ENCODE measurements at places on chromosomes 16 and 17.

- DNase-seq, result no peak
These were observed 179.6 kb downstream of the AIPL1 start for GRCh38 chr17:6255322-6255721.

- DNase-seq, result no peak
These were observed 820 bp downstream of the GRIN2C start for GRCh38 chr17:74858672-74859458.

GRCh38 chr17:826778-827177 is 44.6 kb downstream of the MRM3 start:
- DNase-seq, result no peak

GRCh38 chr17:12229335-12229734 is 208.7 kb downstream of the MAP2K4 start:
- no peak for DNase-seq

DNA sequence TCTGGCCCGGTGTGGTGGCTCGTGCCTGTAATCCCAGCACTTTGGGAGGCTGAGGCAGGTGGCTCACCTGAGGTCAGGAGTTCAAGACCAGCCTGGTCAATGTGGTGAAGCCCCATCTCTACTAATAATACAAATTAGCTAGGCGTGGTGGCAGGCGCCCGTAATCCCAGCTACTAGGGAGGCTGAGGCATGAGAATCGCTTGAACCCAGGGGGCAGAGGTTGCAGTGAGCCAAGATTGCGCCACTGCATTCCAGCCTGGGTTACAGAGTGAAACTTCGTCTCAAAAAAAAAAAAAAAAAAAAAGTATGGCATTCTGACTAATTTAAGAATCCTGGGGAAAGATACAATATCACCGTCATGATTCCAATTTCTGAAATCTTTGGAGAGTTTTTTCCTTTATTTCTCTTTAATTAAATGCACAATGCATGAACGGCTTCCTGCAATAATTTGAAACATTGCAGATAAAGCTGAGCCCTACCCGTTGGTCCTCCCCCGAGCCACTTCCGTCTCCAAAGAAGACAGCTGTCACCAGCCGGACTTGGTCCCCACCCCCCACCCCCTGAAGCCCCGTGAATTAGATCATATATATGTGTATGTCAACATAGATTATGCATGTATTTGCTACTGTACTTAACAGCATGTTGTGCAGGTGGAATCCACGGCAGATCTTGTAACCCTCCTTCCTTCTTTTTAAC is 142.6 kb upstream of the PLCG2 start:
- no peak for DNase-seq

DNA sequence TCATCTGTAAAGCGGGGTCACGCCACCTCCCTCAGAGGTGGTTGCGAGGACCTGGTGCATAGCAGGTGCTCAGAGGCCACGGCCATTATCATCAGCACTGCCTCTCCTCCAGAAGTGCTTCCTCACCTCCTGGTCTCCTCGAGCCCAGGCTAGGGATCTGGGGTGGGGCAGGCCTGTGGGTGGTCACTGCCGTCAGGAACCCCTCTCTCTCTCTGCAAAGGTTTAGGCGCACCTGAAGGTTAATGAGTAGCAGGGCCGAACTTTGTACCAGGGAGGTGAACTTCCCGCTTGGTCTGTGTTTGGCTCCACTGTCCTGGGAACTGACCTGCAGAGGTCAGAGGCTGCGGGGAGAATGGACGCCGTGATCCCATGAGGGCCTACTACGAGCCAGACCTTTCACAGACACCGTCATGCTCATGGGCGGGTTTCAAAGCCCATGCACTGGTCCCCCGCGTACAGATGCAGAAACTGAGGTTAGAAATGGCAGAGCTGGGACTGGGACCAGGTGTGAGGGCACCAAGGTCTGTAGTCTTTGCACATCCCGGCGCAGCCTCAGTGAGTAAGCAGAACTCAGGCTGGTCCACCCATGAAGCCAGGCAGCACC is 13.8 kb downstream of the JUP start:
- no peak for DNase-seq

- DNase-seq, result no peak
These were observed 1860.3 kb downstream of the TP53TG3F start for GRCh38 chr16:35319536-35320192.

Measured in stimulated activated CD4-positive, alpha-beta T cell treated with anti-CD3 and anti-CD28 coated beads, Interleukin-1b, Interleukin-23, amount 100 ng/mL, for 1 hour (primary cell).